GM10248 (cell line): ENCODE measurements at places on chromosomes 12 and 14.

DNA sequence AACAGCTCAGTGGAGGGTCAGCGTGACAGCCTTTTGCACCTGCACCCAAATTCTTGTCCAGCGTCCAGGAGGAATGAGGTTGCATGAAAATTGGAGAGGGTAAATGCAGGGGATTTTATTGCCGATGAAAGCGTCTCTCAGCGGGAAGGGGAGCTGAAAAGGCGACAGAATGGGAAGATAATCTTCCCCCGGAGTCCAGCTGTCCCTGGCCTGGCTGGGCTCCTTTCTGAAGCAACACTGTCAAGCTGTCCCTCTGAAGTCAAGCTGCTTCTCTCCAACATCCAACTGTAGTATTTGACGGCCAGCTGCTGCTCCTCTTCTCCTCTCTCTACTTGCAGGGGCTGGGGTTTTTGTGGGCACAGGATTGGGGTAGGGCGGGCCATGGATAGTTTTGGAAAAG is 32.7 kb downstream of the NOPCHAP1 start:
- DNase-seq: no peak

GRCh38 chr14:65261425-65261920 is 151.1 kb upstream of the FUT8 start:
- no peak for DNase-seq

GRCh38 chr12:48334808-48335207 is 15.9 kb downstream of the ZNF641 start:
- DNase-seq: no peak

GRCh38 chr14:55356913-55357312 is 54.7 kb downstream of the ATG14 start:
- no peak for DNase-seq

- no peak for DNase-seq
These were observed 13.2 kb downstream of the SLC2A14 start for GRCh38 chr12:7859552-7859951.

DNA sequence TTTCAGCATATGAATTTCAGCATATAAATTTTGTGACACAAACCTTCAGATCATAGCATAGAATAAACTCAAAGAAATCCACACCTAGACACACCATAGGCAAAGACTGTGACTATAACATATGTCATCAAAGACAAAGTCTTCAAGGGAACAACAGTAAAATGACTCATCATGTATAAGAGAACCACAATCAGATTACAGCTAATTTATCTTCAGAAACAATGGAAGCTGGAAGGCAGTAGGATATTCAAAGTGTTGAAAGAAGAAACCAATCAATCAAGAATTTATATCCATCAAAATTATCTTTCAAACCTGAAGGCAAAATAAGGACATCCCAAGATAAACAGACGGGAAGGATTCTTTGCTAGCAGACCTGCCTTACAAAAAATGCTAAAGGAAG is 29.0 kb downstream of the DLK1 start:
- no peak for DNase-seq

GRCh38 chr12:114662512-114663177 is 21.3 kb downstream of the TBX3 start:
- no peak for DNase-seq

- DNase-seq: no peak
These were observed 2.2 kb downstream of the BTBD7 start for GRCh38 chr14:93330609-93331000.

GRCh38 chr12:53975064-53975471 is 314 bp upstream of the HOTAIR start:
- no peak for DNase-seq

DNA sequence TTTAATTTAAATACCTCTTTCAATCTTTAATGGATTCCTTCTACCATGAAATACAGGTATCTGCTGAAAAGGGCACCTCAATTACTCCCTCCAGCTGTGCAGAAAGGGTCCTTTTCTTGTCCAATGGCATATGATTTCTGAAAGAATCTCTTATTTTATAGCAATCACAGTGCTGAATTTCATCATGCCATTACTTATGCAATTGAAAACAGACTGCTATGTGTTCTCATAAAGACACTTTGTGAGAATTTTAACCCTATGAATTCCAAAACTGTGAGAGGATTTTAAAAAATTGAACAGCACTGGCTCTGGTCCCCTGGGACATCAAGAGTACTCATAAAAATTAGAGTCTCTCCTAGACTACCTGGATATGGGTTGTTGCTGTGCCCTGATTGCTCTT is 45.9 kb upstream of the CNOT2 start:
- no peak for DNase-seq

DNA sequence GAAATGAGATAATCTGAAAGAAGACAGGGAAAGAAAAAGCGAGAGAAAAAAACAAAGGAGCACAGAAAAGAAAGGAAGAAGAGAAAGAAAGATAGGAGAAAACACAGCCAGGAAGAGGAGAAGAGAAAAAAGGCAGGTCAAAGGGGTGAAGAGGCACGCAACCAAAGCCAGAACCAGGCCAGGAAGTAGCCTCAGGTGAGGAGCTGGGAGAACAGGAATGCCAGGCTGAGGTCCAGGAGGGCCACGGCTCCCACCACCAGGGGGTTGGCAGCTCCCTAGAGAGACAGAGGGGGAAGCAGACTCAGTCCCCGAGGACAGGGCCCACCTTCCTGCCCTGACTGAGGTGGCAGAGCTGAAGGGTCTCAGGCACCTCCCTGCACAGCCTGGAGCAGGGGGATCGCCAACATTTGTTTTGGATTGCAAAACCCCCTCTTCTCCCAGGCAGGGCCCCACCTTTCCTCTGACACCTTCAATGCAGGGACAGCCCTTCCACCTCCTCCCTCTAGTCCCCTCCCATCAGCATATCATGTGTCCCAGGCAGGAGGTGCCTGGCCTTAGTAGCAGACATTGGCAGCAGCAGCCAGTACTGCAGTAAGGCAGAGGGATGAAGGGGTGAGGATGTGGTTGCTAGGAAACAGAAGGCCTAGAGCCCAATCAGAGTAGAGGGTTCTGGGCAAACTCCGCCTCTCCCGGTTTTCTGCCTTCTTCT is 2.0 kb upstream of the AP1G2 start:
- no peak for DNase-seq

DNA sequence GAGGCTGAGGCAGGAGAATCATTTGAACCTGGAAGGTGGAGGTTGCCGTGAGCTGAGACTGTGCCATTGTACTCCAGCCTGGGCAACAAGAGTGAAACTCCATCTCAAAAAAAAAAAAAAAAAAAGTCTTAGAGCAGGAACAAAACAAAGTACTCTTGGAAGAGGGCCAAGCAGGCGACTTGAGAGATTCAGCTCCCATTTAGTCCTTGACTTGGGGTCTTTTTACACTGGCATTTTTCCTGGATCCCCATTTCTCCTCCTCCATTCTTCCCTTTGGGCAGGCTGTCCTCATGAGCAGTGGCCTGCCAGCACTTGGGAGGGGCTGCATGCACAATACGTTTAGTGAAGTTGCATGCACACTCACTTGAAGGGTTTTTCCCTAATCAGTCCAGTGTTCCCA is 72.9 kb downstream of the C14orf132 start:
- no peak for DNase-seq
